ENCODE measurements at places on chromosomes 11 and 22. TPM values are rescaled to one million over a fixed set of nuclear protein-coding genes. Genes with fewer than 3 reads are reported as not detected.

DNA sequence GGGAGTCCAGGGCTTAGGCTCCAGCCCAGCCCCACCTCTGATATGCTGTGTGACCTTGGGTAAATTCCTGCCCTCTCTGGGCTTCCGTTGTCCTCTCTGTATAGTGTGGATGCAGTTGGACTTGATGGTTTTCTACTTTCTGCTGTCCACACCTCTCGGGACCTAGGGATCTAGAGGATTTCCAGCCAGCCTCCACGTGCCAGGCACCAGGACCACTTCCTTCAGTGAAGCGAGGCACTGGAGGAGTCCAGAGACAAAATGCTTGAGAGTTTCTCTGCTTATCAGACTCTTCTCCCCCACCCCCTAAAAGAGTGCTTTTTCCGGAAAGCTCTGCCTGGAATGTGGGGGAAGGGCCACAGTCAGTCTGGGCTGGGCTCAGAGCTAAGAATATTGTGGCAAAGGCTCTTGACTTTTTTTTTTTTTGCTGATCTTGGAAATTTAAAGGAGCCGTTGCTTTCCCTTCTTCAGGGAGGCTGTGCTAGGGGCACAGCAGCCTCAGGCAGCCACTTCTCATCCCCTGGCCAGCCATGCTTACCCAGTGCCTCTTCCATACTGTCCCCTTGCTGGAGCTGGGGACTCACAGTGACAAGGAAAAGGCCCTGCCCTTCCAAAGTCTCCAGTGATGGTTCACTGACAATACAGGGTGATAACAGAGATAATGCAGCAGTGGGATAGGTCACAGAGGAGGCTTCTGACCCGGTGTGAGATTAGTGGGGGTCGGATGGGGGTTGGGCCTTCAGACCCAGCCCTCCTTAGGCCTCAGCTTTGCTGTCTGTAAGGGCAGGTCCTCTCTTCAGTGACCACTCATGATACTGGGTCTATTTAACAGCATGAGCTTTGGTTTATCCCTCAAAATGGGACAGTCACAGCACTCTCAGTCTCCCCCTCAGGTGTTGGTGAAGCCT is 2.9 kb upstream of the SERPINH1 start:
- H3K4me3 ChIP-seq, result no peak overlapping the region
- H3K27ac ChIP-seq, result peak overlapping the region; percentile 99
- no peaks in the 10 kb centered on the region for H3K27me3 ChIP-seq
- DNase-seq, result peak; percentile 80

BIK gene
- 2.0 TPM for total RNA-seq

LDHAL6A gene
- not detected for total RNA-seq

TRIM66 gene
- total RNA-seq, result 4.7 TPM

P4HA3 gene
- total RNA-seq, result 1.4 TPM

DNA sequence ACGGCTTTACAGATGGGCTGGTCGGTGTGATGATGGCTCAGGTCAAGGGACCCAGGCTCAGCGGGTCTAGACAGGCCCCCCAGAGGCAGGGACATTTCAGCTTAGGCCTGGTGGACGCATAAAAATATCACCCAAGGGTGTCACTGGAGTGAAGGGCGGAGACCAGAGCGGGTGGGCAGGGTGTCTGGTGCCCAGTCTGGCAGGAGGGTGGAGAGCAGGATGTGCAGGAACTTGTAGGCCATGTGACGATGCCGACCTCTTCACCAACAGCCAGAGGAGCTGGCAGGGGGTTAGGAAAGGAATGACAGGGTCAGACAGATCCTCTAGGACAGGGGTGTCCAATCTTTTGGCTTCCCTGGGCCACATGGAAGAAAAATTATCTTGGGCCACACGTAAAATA is 4.5 kb downstream of the MAPK8IP1 start:
- no peak for DNase-seq
- no peaks in the 10 kb centered on the region for H3K36me3 ChIP-seq
- no peak overlapping the region for H3K27ac ChIP-seq
- H3K27me3 ChIP-seq, result no peaks in the 10 kb centered on the region
- H3K4me1 ChIP-seq, result no peaks in the 10 kb centered on the region

RAPSN gene
- total RNA-seq, result 0.44 TPM

- H3K27ac ChIP-seq, result no peak overlapping the region
- DNase-seq, result no peak
- no peak overlapping the region for H3K4me3 ChIP-seq
- H3K36me3 ChIP-seq, result peaks cover 5% of the 10 kb centered on the region
- peaks cover 5% of the 10 kb centered on the region for H3K4me1 ChIP-seq
- no peaks in the 10 kb centered on the region for H3K27me3 ChIP-seq
Measured at GRCh38 chr11:47631473-47631872, 10.9 kb downstream of the MTCH2 start.

- no peaks in the 10 kb centered on the region for H3K27me3 ChIP-seq
- H3K4me1 ChIP-seq, result peaks cover 4% of the 10 kb centered on the region
- H3K36me3 ChIP-seq, result no peaks in the 10 kb centered on the region
- no peak for DNase-seq
- no peak overlapping the region for H3K27ac ChIP-seq
Measured at GRCh38 chr11:68189082-68189481, 24.0 kb downstream of the KMT5B start.

- H3K36me3 ChIP-seq, result no peaks in the 10 kb centered on the region
- H3K4me3 ChIP-seq, result no peak overlapping the region
- no peaks in the 10 kb centered on the region for H3K4me1 ChIP-seq
- no peak overlapping the region for H3K27ac ChIP-seq
Measured at GRCh38 chr11:9092853-9093778, 1.7 kb upstream of the SCUBE2 start.

PLAAT5 gene
- 0.92 TPM for total RNA-seq

DNA sequence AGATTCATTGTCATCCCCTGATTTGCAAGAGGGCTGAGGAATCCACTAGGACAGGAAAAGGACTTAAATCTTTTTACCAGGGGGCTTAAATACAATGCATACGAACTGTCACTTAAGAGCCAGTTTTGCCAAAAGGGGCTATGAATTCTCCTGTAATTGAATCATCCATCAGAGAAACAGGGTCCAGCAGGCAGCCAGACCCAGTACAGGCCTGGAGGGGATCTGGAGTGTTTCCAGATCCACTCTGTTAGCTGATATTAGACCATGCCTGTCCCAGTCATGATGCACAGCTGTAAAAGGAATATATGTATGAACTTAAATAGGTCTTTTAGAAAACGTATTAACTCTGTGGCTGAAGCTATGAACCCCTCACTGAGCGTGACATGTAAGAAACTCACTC is 53.8 kb upstream of the PRSS23 start:
- H3K27ac ChIP-seq, result peak overlapping the region; percentile 49
- H3K4me3 ChIP-seq, result no peak overlapping the region
- no peaks in the 10 kb centered on the region for H3K27me3 ChIP-seq

DNA sequence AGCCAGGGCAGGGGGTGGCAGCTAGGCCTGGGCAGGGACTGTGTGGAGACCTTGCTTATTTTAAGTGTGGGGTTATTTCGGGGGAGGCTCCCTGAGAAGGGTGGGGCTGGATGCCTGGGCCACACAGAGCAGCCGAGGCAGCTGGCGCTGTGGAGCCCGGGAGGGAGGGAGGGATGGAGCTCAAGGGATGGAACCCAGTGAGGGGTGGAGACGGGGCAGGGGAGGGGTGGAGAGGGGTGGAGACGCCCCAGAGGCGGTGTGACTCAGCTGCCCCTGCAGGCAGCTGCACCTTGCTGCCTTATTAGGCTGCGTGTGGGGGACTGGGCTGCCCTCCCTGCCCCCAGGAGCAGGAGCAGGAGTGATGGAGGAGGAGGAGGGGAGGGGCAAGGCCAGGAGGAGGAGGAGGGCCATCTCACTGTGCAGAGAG is 9.8 kb upstream of the TSSC4 start:
- no peak for DNase-seq
- no peak overlapping the region for H3K4me3 ChIP-seq
- H3K27ac ChIP-seq, result no peak overlapping the region
- no peaks in the 10 kb centered on the region for H3K27me3 ChIP-seq

- no peak for DNase-seq
- peaks cover 18% of the 10 kb centered on the region for H3K4me1 ChIP-seq
- H3K4me3 ChIP-seq, result no peak overlapping the region
- no peaks in the 10 kb centered on the region for H3K27me3 ChIP-seq
Measured at GRCh38 chr11:44611687-44612434, 46.4 kb downstream of the CD82 start.

GRCh38 chr11:123122852-123123251 is 60.9 kb upstream of the HSPA8 start:
- H3K4me3 ChIP-seq, result no peak overlapping the region
- H3K4me1 ChIP-seq, result peaks cover 6% of the 10 kb centered on the region
- H3K27ac ChIP-seq, result peak overlapping the region; percentile 91
- DNase-seq, result no peak
- H3K36me3 ChIP-seq, result no peaks in the 10 kb centered on the region

GRAMD1B gene
- total RNA-seq, result 18.3 TPM

DNA sequence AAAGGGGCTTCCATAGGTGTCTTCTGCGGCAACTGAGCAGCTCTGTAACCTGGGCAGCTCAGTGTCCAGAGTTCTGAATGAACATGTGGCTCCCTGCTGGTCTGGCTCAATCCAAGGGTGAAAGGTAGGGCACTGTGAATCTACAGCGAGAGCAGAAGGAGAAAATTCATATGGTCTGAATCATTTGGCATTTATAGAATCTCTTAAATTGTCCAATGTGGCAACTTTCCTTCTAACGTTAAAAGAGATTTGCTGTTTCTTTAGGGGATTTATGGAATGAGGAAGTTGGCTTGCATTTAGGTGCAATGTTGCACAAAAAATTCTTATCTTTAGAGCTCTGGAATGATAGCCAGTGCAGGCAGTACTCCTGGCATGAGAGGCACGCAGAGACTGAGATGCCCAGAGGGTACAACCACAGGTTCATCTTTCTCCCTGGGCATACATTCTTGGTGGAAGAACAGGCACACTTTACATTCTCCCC is 17.0 kb downstream of the ATXN10 start:
- no peaks in the 10 kb centered on the region for H3K27me3 ChIP-seq
- peak overlapping the region; percentile 61 for H3K27ac ChIP-seq
- peak; percentile 68 for DNase-seq
- no peaks in the 10 kb centered on the region for H3K36me3 ChIP-seq
- H3K4me3 ChIP-seq, result no peak overlapping the region

HEPN1 gene
- total RNA-seq, result not detected

DNA sequence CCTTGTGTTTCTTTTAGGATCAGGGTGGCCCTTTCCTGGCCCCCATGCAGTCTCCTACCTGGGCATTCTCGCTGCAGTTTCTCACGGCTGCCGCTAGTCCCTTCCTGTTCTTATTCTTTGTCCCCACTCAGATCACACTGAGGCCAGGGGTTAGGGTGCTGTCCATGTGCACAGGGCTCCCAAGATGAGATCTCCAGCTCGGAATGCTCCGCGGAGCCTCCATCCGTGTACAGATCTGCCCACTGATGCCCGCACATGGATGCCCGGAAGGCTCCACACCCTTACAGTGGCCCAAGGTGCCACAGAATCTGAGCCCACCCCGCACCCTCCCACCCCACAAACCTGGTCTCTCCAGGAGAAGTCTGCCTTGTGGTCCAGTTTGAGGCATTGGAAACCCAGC is 457.3 kb downstream of the TBC1D22A start:
- H3K4me1 ChIP-seq, result no peaks in the 10 kb centered on the region
- H3K27ac ChIP-seq, result no peak overlapping the region
- no peaks in the 10 kb centered on the region for H3K27me3 ChIP-seq
- H3K4me3 ChIP-seq, result no peak overlapping the region
- no peaks in the 10 kb centered on the region for H3K36me3 ChIP-seq

DNA sequence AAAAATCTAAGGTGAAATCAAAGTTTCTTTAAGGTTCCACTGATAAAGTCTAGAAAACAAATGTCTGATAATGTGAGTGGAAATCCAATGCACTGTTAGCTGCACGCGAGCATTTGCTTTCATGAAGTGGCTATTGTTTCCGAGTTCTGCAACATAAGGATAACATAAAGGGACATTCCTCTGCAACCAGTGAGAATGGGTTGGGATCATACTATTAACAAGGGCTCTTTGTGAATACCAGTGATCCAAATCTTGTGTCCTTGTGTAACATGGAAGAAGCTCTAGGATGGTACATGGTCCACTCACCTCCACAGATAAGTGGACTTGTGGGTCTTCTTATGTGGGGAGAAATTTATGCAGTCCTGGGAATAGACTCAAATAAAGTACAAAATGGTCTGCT is 24.6 kb downstream of the APIP start:
- no peaks in the 10 kb centered on the region for H3K27me3 ChIP-seq
- DNase-seq, result no peak
- no peaks in the 10 kb centered on the region for H3K36me3 ChIP-seq
- peaks cover 4% of the 10 kb centered on the region for H3K4me1 ChIP-seq
- H3K27ac ChIP-seq, result no peak overlapping the region

TSGA10IP gene
- not detected for total RNA-seq

NLRP6 gene
- not detected for total RNA-seq

DNA sequence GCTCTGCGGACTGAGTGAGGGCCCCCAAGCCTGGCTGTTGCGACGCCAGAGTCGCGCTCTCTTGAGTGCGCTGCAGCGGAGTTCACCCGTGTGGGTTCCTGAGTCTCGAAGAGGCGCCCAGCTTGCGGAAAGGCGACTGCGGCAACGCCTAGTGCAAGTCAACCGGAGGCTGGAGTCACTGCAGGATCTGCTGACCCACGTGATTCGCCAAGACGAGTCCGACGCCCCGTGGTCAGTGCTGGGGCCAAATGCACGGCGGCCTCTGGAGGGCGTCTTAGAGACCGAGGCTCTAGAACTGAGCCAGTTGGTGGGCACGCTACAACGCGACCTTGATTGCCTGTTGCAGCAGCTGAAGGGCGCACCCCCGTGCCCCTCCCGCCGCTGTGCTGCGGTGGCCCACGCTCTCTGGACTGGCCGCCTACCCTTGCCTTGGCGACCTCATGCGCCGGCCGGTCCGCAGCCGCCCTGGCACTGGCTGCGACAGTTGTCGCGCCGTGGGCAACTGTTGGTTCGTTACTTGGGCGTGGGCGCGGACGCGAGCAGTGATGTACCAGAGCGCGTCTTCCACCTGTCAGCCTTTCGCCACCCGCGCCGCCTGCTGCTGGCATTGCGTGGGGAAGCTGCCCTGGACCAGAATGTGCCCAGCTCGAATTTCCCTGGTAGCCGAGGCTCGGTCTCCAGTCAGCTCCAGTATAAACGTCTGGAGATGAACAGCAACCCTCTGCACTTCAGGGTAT is 32.6 kb downstream of the RRP8 start:
- H3K27ac ChIP-seq, result no peak overlapping the region
- no peaks in the 10 kb centered on the region for H3K27me3 ChIP-seq
- no peak overlapping the region for H3K4me3 ChIP-seq
- H3K36me3 ChIP-seq, result no peaks in the 10 kb centered on the region
- peaks cover 3% of the 10 kb centered on the region for H3K4me1 ChIP-seq
- DNase-seq, result no peak

RTN4R gene
- total RNA-seq, result 7.9 TPM

- no peak for DNase-seq
- H3K36me3 ChIP-seq, result no peaks in the 10 kb centered on the region
- H3K27ac ChIP-seq, result peak overlapping the region; percentile 98
- peak overlapping the region; percentile 86 for H3K4me3 ChIP-seq
- no peaks in the 10 kb centered on the region for H3K27me3 ChIP-seq
Measured at GRCh38 chr11:130071211-130071712, 1.6 kb downstream of the APLP2 start.

TRPM5 gene
- 0.07 TPM for total RNA-seq

DCPS gene
- 6.9 TPM for total RNA-seq

- peak; percentile 19 for DNase-seq
- peak overlapping the region; percentile 49 for H3K27ac ChIP-seq
- H3K4me1 ChIP-seq, result peaks cover 3% of the 10 kb centered on the region
- H3K4me3 ChIP-seq, result no peak overlapping the region
- no peaks in the 10 kb centered on the region for H3K36me3 ChIP-seq
Measured at GRCh38 chr22:17400305-17400704, 31.0 kb downstream of the CECR2 start.

All from hepatocyte (in vitro differentiated cells).